ENCODE measurements at places on chromosomes 2 and 18.

- DNase-seq: no peak
These were observed 3.5 kb upstream of the NOSTRIN start for GRCh38 chr2:168798888-168799410.

- DNase-seq: no peak
These were observed 178.8 kb downstream of the MC4R start for GRCh38 chr18:60193780-60194179.

- DNase-seq: no peak
These were observed 86.9 kb downstream of the ACVR1 start for GRCh38 chr2:157789256-157789655.

- DNase-seq: no peak
These were observed 150.5 kb upstream of the TWIST2 start for GRCh38 chr2:238697193-238698071.

DNA sequence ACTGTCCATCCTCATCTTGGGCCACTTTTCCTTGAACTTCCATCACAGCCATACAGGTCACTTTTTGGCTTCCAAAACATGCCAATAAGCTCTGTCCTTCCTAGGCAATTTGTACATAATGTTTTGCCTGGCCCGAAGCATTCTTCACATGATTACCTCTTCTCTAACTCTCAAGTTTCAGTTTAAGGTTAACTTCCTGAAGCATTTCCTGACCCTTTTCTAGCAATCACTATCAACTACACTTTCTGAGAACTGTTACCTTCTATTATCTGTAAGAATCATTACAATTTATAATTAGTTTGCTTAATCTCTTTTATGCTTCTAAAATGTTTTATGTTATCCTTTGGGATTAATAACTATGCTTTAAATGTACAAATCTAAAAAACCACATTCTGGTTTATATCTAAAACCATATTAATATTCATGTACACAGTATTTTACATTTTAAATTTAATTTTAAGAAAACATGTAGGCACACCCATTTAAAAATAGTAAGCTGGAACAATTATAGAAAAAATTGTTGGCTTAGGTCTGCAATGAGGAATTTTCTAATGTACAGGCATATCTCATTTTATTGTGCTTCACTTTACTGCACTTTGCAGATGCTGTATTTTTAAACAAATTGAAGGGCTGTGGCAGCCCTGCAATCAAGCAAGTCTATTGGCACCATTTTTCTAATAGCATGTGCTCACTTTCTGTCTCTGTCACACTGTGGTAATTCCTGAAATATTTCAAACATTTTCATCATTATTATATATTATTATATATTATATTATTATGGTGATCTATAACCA, 76.4 kb downstream of the C2orf74 start:
- DNase-seq: no peak

DNA sequence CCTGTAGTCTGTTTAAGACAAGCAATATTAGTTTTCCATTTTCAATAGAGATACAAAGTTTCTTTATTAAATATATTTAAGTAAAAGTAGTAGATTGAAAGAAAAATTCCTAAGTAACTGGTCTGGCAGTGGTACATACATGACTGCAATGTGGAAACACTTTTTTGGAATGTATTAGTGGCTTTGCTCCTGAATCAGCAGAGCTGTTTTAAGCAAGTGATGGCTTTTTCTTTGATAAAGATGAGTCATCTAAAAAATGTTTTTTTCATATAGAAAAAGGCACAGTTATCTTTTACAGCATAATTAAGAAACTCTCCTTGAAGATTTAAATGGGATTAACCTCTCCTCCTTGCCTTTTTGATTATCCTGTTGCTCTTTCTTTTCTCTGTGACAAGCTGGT, 34.9 kb downstream of the KDM3A start:
- DNase-seq: no peak
